ENCODE measurements at places on chromosomes 1 and 21.

GRCh38 chr1:56873213-56873612 is 18.6 kb downstream of the C8A start:
- no peak for DNase-seq

- no peak for DNase-seq
These were observed at the start of gene SELP for GRCh38 chr1:169630006-169630405. TSS of gene SELP (minus strand) at chr1:169630124. CDS start at chr1:169630074, 50 bp downstream.

DNA sequence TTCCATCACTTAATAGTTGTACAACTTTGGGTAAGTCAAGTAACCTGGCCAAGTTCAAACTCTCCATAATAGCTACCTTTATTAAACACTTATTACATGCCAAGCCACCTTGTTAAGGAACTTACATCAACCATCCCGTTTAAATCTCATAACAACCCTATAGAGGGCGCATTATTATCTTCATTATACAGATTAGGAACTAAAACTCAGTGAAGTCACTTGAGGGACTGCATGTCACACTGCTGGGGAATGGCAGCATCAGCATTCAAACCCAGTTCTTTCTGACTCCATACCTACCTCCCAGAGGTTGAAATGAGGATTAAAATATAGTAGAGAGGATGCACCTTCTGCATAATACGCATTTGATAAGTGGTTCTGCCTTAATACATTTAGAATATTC is 47.1 kb upstream of the PLA2G2C start:
- peak; percentile 39 for DNase-seq

- DNase-seq = no peak
These were observed 437.8 kb downstream of the PTBP2 start for GRCh38 chr1:97159342-97159741.

- DNase-seq = peak; percentile 84
These were observed 52.8 kb upstream of the LYPLAL1 start for GRCh38 chr1:219120624-219121544.

DNA sequence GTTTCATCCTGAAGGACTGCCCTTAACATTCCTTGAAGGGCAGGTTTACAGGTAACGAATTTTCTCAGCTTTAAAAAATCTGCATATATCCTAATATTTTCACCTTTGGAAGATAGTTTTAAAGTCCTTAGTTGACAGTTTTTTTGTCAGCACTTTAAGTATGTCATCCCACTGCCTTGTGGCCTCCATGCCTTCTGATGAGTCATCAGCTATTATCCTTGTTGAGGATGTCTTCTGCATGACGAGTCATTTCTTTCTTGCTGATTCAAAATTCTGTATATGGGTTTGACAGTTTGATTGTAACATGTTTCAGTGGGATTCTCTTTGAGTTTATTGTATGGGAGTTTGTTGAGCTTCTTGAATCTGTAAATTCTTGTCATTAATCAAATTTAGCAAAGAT is 500.6 kb downstream of the DISC1 start:
- DNase-seq = peak; percentile 69

GRCh38 chr1:225427235-225428067 is at the start of gene LBR:
TSS of gene LBR (minus strand) at chr1:225428038. CDS start at chr1:225424075, 3,963 bp downstream.
- DNase-seq = peak; percentile 58

- DNase-seq = no peak
These were observed 40.3 kb upstream of the TLR5 start for GRCh38 chr1:223183268-223183862.

GRCh38 chr1:220426989-220427388 is 100.9 kb upstream of the MARK1 start:
- DNase-seq = no peak

- DNase-seq = peak; percentile 76
These were observed 5.7 kb upstream of the MATN1 start for GRCh38 chr1:30728832-30729638.

DNA sequence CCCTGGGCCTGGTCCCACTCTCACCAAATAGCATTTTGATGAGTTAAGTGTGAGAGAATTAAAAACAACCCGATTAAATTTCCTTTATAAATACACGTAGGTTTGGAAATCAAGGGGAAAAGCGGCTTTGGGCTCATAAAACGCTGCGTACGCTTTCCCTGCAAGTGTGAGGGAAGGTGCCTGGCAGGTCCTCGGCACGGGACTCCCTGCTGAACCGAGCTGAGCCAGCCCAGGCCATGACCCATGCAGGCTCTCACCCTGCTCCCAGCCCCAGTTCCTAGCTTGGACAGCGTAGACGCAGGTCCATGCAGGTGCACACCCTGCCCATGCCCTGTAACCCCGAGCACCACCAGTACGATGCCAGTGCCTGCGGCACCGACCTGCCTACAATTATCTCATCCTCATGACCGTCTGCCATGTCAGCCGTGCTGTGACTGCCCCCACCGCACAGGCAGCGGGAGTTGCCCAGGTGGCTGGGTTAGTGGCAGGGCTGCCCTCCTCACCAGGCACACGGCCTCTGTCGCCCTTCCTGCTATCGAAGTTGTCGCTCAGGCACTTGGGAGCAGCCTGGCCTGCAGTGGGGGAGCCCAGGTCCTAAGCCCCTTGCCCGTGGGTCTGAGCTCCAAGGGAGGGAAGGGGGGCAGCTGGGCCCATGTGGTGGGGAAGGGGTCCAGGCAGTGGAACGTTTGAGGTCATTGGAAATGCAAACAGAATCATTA is 41.0 kb upstream of the ACTRT2 start:
- DNase-seq = no peak

DNA sequence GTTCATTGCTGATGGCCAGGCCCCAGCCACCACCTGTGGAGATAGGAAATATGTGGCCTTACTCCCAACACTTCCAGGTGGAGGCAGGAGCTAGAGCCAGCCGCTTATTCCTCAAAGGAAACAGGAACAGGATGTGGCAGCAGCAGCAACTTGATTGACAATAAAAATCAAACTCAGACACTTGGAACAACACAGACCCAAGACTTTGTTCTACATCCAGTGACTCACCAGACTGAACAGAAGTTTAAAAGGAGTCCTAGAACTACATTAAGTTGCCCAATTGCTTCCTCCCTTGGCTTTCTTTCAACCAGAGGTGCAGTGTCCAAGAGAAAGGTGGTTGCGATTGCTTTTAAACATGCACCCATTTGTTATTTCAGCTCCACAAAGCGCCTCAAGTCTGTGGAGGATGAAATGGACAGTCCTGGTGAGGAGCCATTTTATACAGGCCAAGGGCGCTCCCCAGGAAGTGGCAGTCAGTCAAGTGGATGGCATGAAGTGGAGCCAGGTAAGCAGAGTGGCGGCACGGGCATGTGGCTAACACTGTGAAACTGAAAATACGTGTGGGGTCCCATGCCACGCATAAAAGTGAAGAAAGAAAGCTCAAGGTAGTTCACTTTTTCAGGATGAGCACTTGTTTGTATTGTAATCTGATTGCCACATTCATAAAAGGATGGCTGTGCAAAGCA is 276.6 kb downstream of the NFIA start:
- DNase-seq = no peak

DNA sequence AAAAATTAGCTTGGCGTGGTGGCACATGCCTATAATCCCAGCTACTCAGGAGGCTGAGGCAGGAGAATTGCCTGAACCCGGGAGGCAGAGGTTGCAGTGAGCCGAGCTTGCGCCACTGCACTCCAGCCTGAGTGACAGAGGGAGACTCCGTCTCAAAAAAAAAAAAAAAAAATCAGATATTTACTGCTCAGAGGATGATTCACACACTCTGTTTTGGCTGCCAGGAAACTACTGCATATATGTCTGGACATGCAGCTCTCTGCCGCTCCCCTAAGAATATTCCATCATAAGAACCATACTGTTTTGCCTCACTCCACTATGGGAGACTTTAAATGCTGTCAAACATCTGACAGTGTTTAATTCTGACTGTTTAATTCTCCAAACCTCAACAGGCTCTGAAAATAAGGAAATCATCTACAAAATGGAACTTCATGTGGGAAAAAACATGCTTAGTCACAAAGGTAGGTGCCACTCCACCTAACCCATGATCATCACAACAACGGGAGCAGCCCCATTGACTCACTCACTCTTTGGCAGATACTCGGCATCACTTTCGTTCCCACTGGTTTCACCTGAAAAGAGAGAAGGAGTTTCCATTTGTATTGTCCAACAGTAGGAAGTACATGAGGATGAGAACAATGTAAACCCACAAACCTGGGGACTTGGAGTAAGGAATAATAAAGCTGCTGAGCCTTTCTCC is 29.3 kb upstream of the BCAS2 start:
- no peak for DNase-seq

Data from myocyte (in vitro differentiated cells).